Forelimb muscle (tissue), 1 donor: ENCODE measurements at places on chromosomes 7 and 10.

DNA sequence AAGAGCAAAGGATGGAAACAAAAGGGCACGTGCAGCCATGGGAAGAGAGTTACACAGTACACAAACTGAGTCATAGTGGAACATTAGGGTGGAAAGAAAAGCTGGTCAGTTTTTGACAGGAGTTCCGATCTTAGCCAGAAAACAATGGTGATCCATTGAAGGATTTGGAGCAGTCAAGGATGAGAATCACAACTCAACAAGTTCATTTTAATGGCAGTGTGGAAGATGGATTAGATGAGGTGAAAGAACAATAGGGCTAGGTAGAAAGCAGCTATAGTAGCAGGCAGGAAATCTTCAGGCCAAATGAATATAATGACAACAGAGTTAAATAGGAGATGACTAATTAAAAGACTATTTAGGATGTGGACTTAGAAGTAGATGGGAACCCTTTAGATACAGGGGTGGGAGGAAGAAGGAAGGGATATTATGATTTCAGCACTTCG, 136.3 kb downstream of the DOCK4 start:
- no peak for DNase-seq

- DNase-seq, result no peak
Measured at GRCh38 chr10:113047963-113048781, 98.1 kb downstream of the TCF7L2 start.

GRCh38 chr10:60426425-60426824, 36.8 kb upstream of the ANK3 start:
- DNase-seq, result no peak

- DNase-seq, result no peak
Measured at GRCh38 chr7:77702513-77702912, 6.3 kb downstream of the RSBN1L start.

GRCh38 chr10:16392531-16393069, 44.2 kb upstream of the PTER start:
- no peak for DNase-seq

- no peak for DNase-seq
Measured at GRCh38 chr10:70691611-70692010, 19.3 kb downstream of the ADAMTS14 start.

DNA sequence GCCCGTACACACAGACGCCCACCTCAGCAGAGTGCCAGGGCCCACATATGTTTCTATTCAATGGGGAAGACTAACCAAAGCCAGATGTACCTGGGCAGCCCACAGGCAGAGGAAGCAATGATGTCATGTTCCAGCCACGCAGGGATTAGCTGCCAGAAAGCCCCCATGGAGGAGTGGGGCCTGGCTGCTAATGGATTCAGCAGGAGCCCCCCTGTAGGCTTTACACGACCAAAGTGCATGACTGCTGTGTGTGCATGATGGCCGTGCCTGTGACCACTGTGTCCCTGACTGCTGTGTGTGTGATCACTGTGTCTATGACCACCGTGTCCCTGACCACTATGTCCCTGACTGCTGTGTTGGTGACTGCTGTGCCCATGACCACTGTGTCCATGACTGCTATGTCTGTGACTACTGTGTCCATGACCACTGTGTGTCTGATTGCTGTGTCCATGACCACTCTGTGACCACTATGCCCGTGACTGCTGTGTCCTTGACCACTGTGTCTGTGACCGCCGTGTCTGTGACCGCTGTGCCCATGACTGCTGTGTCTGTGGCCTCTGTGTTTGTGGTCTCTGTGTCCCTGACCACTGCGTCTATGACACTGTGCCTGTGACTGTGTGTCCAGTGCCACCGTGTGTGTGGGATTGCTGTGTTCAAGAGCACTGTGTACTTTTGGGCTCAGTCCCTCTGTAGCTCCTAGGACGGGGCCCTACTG, 409.3 kb downstream of the RPS24 start:
- DNase-seq, result no peak

- no peak for DNase-seq
Measured at GRCh38 chr10:132427006-132427771, 30.2 kb downstream of the PWWP2B start.

DNA sequence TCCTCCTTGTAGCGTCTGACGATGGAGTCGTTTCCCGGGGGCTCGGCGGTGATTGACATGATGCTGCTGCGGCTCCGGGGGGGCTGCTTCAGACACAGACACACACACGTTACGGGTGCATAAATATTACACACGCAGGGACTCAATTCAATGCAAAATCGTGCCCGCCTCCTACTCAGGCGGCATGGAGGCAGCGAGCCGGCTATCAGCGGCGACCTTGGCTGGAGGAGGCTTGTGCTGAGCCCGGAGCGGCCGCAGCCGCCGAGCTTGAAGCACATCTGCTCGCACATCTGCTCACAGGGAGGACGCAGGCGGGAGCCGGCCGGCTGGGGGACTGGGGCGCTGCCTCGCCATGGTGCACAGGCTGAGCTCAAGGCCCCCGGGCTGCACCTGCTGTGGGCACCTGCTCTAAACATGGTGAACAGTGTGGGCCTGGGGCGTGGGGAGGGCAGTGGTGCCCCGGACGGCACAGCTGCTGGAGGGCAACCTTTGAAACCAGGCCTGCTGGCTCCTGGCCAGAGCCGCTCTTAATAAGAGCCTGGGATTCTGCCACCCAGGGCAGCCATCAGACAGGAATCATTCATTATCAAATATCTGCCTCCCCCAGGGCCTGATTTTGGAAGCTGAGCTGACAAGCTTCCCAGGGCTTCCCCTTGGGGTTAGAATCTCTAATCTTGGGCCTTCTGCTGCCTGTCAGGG, 84.7 kb upstream of the GNA12 start:
- no peak for DNase-seq

DNA sequence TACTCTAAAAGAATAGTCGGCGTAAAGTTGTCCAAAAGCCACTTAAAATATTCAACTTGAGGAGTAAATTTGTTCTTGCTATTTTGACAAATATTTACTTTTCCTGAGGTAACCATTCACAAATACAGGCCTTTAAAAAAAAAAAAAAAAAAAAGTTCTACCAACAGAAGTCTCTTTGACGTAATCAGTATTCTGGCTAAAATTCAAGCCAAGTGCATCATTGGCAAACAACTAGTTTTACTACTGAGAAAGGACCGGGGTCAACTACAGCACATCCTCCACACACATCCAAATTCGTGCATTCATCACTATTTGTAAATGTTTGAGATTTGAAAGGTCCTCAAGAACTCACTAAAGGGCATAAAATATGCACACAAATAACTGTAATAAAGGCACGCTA, 2.0 kb downstream of the OAT start:
- DNase-seq, result no peak

DNA sequence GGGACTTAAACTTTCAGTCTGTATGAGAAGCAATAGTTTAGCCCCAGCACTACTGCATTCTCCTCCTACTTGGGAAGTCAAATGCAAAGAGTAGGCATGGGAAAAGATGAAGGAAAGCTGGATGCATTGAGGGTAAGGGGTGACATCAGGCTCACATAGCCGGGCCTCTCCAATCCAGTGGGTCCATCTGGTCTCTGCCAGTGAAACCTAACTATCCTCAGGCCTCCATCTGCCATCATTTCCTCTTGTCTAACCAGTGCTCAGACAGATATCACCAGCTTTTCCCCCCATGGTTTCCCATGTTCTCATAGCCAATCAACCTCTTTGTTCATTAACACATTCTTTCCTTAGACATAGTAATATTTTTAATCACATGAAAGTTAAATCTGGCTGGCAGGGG, 118.3 kb downstream of the DGKI start:
- DNase-seq, result no peak

GRCh38 chr7:139367438-139368155, 7.9 kb downstream of the LUC7L2 start:
- no peak for DNase-seq

- peak; percentile 55 for DNase-seq
Measured at GRCh38 chr7:88111140-88111743, 108.6 kb downstream of the SRI start.

- DNase-seq, result no peak
Measured at GRCh38 chr10:111277661-111278060, 200.8 kb downstream of the ADRA2A start.

DNA sequence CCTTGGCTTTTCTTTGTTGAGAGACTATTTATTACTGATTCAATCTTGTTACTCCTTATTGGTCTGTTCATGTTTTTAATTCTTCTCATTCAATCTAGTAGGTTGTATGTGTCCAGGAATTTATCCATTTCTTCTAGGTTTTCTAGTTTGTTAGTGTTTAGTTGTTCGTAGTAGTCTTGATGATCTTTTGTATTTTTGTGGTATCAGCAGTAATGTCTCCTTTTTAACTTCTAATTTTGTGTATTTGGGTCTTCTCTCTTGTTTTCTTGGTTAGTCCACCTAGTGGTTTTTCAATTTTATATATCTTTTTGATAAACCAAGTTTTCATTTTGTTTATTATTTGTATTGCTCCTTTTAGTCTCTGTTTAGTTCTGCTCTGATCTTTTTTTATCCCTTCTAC, 546.9 kb upstream of the TPK1 start:
- DNase-seq, result no peak
